Stimulated activated CD4-positive, alpha-beta T cell treated with anti-CD3 and anti-CD28 coated beads, Interleukin-15, amount 100 ng/mL, for 1 hour (primary cell): ENCODE measurements at places on chromosomes 16 and 17.

GRCh38 chr17:37430051-37430627 lies 23.5 kb downstream of the TADA2A start:
- no peak for DNase-seq

DNA sequence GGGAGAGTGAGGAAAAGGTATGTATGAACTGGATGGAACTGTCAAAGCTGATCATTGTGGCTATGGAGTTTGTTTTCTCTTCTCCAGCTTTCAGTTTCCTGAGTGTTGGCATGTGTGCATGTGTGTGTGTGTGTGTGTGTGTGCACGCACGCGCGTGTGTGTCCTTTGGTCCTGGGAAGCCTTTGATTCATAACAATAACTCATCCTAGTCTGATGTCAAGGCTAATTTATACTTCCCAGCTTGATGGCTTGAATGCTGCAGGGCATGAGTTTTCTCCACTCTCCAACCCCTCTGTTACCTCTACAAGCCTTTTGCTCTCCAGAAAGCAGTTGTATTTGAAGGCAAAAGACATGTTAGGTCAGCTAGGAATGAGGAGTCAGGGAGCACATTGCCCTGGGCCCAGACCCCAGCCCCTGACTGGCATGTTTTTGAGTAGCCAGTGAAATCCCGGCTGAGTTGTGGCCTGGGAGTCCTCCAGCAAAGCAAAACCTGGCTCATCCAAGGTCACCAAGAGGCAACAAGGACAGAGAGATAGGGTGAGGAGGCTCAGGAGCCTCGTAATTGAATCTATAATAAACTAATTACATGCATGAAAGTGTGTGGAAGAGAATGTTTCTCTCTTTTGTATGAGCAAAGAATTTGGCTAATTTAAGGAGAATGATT lies 8.9 kb upstream of the CDC42EP4 start:
- DNase-seq, result no peak

- peak; percentile 60 for DNase-seq
Measured at GRCh38 chr17:47946929-47947397, 5.6 kb downstream of the PNPO start.

GRCh38 chr16:21619765-21620425 lies 20.5 kb downstream of the METTL9 start:
- DNase-seq, result no peak
